ENCODE measurements at places on chromosomes 1 and 21.

- DNase-seq: no peak
Measured at GRCh38 chr1:107683683-107684082, 281.3 kb downstream of the VAV3 start.

DNA sequence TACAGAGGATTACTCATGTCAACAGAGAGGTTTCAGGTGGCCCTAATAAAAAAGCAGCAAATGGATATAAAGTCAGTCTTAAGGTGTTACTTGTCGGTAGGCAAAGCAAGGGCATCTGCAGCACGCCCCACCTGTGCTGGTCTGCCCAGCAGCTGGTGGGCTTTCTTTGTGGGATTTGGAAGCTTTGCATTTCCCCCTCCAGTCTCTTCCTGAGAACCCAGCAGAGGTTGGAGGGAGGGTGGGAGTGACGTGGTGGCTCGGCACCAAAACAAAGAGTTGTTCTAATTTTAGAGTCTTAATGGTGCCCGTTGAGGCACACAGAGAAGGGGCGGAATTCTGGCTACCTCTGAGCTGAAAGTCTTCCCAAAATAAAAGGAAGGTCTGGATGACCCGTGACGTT lies 4.8 kb upstream of the PCBP3 start:
- DNase-seq: no peak

- DNase-seq: no peak
Measured at GRCh38 chr1:16067127-16067768, 6.2 kb downstream of the FAM131C start.

DNA sequence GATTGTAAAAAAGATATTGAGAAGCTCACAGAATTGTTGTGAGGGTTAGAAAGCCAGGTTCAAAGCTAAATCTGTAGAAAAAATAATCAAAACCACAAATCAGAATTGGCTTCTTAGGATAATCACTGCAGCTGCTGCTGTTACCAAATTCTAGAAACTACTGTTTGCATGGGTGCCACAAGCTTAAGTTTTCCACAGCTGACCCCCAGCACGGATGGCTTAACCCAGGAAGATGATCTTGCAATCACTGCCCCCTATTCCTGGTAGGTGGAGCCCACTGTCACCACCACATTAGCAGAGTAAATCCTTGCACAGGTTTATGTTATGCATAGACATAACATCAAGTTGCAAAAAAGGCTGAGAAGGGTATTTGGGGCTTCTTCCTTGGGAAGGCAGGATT lies 877.8 kb upstream of the ADGRL2 start:
- no peak for DNase-seq

Data from stimulated activated naive CD4-positive, alpha-beta T cell (primary cell).